ENCODE measurements at places on chromosomes 4 and X.

DNA sequence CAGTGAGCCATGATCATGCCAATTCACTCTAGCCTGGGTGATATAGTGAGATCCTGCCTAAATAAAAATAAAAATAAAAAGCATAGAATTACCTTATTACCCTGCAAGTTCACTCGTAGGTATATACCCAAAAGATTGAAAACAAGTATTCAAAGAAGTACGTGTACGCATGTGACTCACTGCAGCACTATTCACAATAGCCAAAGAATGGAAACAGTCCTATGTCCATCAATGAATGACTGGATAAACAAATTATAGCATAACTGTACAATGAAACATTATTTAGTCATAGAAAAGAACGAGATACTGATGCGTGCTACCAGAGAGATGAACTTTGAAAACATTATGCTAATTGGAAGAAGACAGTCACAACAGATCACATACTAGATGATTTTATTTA, 204.6 kb upstream of the DIAPH2 start:
- no peak for DNase-seq

GRCh38 chr4:57039345-57039744, 60.6 kb downstream of the POLR2B start:
- DNase-seq = no peak

DNA sequence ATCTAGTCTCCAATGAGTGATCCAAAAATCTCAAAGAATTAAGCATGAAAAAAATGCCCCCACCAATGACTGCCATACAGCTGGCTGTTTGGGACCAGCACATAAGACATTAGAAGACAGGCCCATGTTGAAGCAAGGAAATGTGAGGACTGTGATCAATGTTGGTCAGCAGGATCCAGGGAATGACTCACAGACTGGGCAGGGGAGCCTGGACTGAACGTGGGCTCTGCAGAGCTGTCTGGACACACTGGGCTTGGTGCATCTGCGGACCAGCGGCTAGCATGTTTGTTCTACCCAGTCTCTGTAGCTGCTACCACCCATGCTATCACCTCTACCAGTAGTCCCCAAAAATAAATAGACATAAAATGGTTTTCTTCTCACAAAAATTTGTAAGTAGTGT, 108.6 kb downstream of the PALLD start:
- no peak for DNase-seq

- peak; percentile 89 for DNase-seq
Observed at GRCh38 chr4:39698424-39699009, 581 bp downstream of the UBE2K start.

DNA sequence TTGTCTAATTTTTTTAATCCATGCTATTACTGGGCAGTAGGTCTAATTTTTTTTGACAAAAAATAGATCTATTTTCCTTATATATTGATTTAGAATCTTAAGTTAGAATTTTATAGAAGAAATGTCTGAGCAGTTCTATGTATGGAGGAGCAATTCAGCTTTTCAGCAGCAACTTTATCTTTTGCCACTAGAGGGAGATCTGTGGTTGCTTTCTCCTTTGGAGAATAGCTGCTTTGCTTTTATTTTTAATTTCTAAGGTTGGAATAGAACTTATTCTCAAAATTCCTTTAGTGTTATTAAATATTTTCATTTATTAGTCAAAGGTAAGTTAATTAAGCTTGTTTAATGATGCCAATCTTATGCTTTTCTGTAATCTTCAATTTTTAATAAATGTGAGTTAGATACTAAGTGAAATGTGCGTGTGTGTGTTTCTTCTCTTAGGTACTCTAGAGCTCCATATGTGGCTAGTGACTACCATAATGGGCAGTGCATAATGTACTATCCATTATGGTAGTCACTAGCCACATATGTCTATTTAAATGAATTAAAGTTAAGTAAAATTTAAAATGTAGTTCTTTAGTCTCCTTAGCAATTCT, 29.3 kb downstream of the FAM199X start:
- no peak for DNase-seq

DNA sequence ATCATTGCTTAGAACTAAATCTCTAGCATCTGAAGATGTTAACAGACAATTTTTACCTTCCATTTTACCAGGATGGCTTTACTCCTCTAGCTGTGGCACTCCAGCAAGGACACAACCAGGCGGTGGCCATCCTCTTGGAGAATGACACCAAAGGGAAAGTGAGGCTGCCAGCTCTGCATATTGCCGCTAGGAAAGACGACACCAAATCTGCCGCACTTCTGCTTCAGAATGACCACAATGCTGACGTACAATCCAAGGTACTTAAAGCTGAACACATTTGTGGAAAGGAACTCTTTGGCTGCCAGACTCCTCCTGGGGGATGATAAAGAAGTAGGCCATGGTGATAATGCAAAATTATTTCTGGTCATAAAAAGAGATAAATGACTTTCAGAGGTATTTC, 187.5 kb downstream of the ANK2 start:
- no peak for DNase-seq

- no peak for DNase-seq
Observed at GRCh38 chr4:71978210-71978835, 53.5 kb upstream of the NPFFR2 start.

DNA sequence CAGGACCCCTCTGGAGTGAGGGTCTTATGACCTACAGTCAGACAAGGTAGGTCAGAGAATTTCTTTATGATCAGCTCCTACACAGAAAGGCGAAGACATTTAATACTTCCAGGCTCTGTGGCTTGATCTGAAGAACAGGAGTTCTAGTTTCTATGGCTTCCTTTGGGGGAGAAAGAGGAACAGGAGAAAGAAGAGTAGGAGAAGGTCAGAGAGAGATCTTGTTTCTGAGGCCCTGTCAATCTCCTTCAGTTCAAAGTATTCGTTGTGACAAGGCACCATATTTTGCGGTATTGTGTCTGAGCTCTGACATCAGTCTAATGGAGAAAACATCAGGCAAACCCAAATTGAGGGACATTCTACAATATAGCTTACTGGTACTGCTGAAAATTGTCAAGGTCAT, 16.7 kb downstream of the TMSB4X start:
- no peak for DNase-seq

All from posterior cingulate gyrus (tissue), 11 donors.